Lower lobe of right lung (tissue), 2 donors: ENCODE measurements at places on chromosomes 16 and 17.
A peak's percentile ranks its signal among the peaks of the same experiment; 100 is the strongest.

GRCh38 chr16:79269211-79269863 is 331.2 kb downstream of the MAF start:
- no peak for DNase-seq

DNA sequence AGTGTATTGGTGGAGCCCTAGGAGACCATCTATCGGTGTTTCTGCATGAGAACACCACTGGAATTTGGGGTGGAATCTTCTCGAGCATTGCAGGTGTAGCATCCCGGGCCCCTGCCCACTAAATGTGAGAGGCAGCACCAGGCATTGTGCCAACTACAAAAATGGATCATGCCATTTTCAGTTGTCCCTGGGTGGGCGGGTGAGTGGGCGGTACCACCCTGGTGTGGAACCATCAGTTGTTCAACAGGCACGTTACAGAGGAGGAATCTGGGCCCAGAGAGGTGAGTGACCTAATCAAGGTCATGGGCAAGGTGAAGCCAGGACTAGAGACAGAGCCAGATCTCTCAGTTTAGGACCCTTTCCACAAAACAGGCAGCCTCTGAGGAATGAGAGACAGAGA is 8.8 kb downstream of the PIPOX start:
- DNase-seq = no peak

DNA sequence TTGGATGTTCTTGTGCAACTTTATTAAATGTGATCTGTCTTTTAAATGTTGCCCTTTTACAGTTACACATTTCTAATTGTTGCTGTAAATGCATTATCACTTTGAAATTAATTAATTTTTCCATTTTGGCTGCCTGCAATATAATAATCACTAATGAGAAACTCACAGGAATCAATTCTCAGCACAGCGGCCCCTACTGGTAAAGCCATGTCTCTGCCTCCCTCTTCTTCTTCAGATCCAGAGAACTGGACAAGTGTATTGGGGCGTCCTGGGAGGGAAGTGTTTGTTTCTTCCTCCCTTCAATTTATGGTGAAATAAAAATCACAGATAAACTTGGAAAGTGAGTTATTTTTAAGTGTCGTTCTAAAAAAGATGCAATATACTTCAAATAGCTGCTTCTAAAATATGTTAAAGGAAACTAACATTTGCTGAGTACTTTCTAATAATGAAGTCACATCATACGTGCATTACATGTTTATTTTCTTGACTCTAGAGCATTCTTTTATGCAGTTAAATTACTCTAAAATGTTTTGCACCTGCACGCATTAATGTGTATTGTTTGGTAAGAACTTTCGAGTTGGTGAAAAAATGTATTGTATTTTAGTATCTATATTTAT is 338.0 kb downstream of the WWOX start:
- no peak for DNase-seq

GRCh38 chr17:58088624-58089023 is 5.4 kb downstream of the DYNLL2 start:
- no peak for DNase-seq

GRCh38 chr17:12831839-12832238 is 42.5 kb downstream of the ARHGAP44 start:
- no peak for DNase-seq

GRCh38 chr16:20301840-20302239 is 25.5 kb downstream of the GP2 start:
- no peak for DNase-seq

DNA sequence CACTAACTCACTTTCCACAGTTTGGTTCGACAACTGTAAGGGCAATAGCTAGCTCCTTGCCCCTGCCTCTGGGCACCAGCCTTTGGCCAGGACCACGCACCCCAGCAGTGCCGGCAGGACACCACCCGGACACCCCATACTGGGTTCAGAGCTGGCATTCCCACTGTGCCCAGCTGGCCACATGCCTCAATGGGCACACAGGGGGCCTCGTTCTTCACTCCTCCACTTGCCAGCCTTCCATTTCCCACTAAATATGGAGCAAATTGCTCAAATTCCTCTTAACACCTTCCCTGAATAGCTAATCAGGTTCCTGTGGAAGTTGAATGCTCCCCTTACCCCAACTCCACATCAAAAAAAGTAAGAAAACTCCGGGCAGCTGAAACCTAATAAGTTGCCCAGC is 52.5 kb downstream of the PIPOX start:
- DNase-seq = no peak

- DNase-seq = no peak
Measured at GRCh38 chr16:4089251-4089810, 26.9 kb downstream of the ADCY9 start.

- peak; percentile 54 for DNase-seq
Measured at GRCh38 chr16:27230562-27231001, 27.3 kb downstream of the KDM8 start.

DNA sequence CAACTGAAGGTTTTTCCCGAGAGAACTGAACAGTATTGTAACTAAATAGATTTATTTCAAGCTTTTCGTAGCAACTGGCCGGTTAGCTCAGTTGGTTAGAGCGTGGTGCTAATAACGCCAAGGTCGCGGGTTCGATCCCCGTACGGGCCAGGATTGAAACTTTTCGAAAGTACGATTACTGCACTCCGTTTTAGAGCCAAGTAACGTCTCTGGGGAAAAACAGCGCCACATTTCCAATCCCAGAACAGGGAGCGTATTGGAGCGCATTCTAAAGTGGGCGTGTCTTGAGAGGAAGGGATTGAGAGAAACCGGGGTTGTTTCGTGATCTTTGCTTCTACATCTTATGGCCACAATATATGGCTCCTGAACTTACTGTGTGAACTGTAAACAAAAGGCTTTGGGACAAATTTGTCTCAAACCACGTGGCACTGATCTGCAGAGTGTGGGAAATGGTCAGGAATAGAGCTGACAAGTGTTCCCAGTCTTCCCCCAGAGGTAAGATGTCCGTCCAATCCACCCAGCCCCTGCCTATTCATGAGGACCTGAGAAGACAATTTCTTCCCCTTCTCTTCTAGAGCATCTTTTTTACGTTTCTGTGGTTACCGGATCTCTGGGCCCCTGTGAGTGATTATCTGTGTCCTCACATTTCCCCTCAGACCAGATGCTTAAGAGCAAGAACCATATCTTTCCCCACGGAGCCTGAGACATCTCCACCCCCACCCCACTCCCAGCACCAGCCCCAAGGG is 2.3 kb downstream of the BORCS6 start:
- DNase-seq = peak; percentile 87

- DNase-seq = peak; percentile 53
Measured at GRCh38 chr17:59154292-59154720, 680 bp downstream of the SKA2 start.

DNA sequence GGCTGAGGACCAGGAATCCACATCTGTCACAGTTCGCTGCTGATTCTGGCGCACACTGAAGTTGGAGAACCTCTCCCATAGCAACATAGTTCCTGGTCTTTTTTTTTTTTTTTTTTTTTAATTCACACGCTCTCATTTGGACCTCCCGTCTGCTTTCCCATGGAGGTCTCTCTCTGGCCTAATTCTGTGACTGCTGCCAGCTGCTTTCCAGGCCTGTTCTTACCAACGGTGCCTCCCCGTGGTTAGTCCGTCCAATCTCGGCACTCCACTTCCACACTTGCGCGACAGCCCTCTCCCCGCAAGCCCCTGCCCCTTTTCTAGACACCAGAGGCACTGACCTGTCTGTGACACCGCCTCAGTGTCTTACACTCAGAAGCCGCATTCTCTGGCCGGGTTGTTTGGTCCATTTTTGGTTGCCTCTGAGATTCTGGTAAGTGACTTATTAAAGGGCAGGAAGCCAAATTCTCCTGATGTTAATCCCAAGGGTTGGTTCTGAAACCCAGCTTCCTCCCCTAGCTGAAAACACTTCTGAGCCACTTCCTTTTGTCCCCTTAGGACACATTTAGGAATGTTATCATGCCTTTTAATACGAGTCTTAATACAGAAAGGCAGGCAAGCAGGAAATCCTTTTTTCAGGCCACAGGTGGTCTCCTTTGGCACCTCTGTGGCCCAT is 1.1 kb upstream of the AKTIP start:
- DNase-seq = peak; percentile 60

GRCh38 chr16:68528686-68529379 is 10.3 kb upstream of the ZFP90 start:
- DNase-seq = peak; percentile 90

DNA sequence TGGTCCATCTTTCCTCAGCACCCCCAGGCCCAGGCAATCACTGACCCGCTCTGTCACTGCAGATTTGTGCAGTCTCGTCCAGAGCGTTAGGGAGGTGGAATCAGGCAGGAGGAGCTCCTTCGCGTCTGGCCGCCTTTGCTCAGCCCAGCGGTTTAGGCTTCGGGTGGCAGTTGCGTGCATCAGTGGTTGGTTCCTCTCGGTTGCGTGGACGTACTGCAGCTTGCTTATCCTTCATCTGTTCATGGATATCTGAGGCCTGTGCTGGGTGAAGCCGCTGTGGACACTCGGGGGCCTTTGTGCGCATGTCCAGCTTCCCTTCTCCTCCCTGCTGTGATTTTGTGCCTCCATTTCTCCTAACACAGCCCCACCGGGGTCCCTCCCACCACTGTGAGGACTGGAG is 4.7 kb upstream of the P2RX1 start:
- no peak for DNase-seq

DNA sequence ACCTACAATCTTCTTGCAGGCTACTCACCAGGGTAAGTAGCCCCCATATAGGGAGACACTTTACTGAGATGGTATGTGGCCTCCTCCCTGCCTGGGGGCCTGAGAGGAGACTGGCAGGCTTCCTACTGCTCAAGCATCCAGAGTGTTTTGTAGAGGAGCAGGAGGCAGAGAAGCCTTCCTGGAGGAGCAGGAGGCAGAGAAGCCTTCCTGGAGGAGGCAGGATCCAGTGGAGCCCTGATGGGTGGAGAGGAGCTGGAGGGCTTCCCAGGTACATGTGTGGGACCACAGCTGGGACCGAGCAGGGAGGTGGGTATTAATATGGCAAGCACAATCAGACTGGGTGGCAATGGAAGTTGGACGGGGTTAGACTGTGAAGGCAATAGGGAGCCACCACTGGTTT is 2.1 kb upstream of the ADGRG5 start:
- DNase-seq = peak; percentile 29
